ENCODE measurements at places on chromosomes 4 and X.

DNA sequence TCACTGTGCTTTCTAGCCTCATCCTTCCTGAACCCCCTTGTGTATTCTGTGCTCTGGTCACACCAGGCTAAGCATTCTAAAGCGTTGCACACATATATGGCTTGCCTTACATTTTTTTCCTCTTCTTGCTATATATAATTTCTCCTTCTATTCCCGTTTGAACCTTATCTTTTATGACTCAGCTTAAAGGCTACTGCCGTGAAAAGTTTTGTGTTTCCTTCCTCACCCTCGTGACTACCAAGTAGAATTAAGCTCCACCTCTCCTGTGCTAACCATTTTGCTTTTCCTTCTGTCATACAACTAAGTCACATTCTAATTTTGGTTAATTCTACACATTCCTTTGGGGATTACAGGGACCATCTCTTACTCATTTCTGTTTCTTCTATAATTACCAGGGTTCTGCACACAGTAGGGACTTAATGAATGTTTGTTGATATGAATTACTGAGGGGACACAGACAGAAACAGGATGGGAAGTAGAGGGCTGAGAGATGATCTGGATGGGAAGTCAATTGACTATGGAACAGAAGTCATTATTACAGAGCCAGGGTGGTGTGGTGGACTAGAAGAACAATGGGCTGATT lies 67.1 kb downstream of the DOCK11 start:
- DNase-seq = no peak

GRCh38 chr4:80075995-80076675 lies 3.1 kb upstream of the ANTXR2 start:
- no peak for DNase-seq

- no peak for DNase-seq
These were observed 78.4 kb downstream of the DRD5 start for GRCh38 chr4:9859810-9860209.

DNA sequence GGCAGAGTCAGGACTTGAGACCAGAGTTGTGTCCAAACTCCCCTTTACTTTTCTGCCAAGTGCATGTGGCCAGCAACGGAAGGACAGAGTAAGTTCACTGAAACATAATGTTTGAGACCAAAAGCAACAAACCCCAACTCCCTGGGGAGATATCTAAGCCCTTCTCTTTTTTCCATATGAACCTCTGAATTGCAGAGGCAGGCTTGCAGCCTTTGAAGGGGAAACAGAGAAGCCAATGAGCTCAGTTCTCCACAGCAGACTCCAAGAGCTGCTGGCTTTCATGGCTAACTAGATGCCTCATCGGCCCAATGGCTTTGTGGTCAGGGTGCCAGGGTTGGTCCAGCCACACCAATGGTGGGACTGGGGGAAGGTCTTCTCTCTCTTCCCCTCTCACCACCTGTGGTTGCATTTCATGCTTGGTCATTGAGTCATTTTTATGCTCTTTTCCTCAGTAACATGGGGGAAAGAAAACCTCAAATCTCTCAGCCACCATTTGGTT lies 34.0 kb downstream of the STARD8 start:
- DNase-seq = no peak

GRCh38 chrX:30493348-30493747 lies 84.2 kb downstream of the TASL start:
- no peak for DNase-seq

DNA sequence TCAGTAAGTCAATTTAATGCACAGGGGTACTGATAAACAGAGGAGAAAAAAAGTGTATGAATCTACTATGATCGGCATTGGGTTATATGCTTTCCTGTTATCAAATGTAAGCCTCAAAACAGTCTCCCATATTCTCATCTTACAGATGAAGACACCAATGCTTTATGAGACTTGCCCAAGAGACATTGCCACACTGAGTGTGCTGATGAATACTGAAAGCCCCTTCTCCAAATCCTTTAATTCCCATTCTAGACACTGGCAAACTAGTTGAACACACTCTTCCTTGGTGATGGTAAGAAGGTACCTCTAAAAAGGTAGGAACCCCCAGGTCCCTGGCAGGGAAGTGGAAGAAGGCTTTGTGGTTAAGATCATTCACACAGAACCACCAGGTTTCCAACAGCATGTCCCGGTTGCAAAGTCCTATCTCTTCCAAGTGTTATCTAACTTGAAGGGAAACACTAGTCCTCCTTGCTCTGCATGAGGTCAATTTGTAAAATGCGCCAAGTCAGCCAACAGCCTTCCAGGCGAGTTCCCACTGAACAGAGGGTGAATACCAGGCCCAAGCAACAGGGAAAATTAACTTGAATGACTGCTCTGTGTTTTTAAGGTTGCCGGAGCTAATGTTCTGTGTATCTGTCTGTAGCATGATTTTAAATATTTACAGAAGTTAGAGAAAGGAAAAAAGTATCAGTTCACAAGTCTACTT lies 5.1 kb downstream of the SETD7 start:
- DNase-seq = no peak

DNA sequence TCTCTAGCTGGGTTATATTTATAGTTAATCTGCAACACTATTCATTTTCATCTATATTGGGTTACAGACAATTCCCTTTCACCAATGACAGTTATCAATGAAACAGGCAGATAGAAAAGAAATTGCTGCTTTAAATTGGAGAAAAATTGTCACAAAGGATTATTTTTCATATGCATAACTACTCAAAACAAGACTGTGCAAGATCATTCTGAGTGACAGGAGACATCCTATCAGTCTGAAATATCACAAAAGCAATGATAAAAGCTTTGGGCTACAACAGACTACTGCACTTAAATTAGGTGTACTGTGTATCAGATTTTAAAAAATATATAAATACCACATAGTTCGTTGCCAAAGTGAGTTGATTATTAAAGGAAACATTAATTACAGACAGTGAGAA lies 722.6 kb downstream of the ARAP2 start:
- DNase-seq = no peak

GRCh38 chr4:2385516-2385915 lies 32.9 kb downstream of the ZFYVE28 start:
- no peak for DNase-seq

DNA sequence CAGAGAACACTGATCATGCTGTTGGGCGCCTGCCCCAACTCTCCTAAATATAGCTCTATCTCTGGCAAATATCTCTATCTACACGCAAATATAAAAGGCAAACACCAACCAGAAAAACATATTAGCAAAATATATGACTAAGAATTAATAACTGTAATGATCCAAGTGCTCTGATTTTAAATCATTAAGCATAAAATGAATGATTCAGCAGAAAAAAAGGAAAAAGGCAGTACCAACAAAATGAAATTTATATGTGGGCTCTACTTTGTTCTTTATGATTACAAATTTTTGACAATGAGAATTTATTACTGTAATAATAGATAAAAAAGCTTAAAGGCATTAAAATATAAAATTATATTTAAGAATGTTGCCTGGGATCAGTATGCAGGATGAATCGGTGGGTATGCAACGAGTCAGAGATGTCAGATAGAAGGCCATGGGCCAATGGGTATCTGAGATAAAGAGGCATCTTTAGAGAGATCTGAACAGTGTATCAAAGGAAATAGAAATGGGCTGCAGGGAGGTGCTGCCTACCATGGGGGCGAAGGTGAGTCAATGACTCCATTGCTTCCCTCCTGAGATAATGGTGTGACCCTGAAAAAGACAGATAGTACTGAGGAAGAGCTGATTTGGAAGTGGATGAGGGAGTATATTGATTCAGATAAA lies 234.8 kb downstream of the SCFD2 start:
- no peak for DNase-seq

DNA sequence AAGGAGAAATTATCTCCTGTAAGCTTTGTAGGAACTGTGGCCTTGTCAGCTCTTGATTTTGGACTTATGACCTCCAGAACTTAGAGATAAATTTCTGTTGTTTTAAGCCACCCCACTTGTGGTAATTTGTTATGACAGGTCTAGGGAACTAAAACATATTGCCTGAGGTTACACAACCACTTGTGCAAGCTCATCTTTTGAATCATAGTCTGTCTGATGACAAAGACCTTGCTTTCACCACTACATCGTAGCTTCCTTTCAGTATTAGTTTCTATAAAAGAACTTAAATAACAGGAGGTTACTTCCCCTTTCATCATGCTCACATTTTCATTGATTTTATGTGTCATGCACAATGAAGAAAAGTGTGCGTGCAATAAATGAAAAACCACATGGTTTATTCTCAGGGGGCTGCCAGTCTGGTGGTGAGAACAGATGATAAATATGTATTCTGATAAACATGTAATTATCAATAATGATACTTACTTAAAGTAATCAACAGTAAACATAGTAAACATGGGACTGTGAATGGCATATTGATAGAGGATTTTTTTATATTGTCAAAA lies 690.0 kb upstream of the HS3ST1 start:
- peak; percentile 25 for DNase-seq

DNA sequence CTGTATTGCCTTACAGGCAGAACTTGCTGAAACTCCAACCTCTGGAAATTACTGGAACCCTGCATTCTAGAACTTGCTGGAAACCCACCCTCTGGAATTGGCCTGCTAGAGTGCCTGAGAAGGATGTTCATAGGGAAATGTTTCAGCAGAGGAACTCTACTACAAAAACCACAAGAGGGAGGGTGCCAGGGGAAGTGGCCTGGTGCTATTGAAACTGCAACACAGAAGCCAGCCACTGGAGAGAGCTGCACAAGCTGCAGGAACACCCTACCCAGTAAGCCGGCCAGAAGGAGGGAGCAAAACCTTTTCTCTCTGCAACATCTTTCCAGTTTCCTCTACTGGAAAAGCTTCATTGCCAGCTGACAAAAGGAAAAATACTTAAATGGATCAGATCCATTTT lies 2.5 kb upstream of the BRWD3 start:
- DNase-seq = peak; percentile 60
